ENCODE measurements at places on chromosomes 2 and 18.

GRCh38 chr2:3175568-3175955 lies 202.1 kb downstream of the EIPR1 start:
- DNase-seq = no peak

- no peak for DNase-seq
These were observed 75.6 kb downstream of the CELF4 start for GRCh38 chr18:37489998-37490397.

GRCh38 chr2:1052771-1053191 lies 102.1 kb downstream of the SNTG2 start:
- DNase-seq = no peak

DNA sequence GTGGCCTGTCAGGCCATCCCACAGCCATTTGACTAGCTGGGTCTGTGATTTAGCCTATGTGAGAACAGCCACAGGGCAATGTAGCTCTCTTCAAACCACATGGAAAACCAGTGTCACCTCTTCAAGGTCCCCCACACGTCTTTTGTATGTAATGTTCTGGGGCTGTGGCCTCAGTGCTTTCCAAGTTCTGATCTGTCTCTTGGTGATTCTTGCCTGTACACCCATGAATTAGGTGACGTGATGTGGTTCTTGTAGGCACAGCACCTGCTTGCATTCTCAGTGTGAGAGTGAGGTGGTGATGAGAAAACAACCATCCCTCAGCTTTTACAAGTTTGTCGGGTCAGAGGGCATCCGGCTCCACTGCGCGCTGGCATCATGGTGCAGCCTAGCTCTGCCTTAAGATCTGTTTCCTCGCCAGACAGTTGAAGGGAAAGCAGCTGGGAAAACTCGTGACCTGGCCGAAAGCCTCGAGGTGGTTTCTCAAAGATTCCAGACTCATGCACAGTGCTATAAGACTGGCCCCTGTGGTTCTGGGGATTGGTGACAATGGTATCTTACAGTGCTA lies 125.8 kb downstream of the TANC1 start:
- no peak for DNase-seq

DNA sequence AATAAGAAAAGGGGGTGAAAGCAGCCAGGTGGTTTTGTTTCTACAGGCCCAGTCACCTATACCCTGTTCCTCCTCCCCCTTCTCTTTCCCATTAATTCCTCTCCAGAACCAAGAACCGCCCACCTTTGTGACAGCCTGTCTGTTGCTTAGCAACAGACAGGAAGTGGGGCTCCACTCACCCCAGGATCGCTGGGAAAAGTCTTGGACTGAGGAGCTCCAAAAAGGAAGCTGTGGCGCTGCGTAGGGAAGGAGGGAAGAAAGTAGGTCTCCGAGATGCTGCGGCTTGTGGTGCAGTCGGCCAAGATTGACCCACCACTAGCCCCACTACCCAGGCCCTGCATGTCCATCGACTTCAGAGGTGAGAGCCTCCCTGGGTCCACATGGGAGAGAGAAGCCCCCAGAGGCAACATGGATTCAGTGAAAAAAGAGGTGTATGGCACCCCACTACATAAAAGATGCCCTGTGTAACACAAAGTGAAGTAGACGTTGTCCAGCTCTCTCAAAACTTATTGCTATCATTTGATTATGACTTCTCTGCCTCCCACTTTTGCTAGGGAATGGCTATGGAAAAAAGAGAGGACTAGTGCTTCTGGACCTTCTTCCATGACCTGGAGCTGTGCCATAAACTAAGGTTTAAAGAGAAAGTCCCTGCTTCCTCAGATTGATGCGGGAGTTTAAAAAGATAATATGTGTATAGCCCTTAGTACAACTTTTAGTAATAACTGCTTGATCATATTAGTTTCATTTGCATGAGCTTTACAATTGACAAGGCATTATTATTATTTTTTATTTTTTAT lies at the start of gene FER1L5:
FER1L5 (plus strand) TSS at position 201 of the 797 bp plus-strand sequence; CDS start at position 274, 73 bp downstream.
- DNase-seq = no peak

All from stimulated activated CD4-positive, alpha-beta T cell treated with anti-CD3 and anti-CD28 coated beads, TNF-alpha, amount 100 ng/mL, for 1 hour (primary cell).